ENCODE measurements at places on chromosomes 4 and X. TPM values are rescaled to one million over a fixed set of nuclear protein-coding genes. Genes with fewer than 3 reads are reported as not detected.

The DDIT4L gene
- not detected for total RNA-seq

- no peak for DNase-seq
These were observed 23.9 kb downstream of the APOO start for GRCh38 chrX:23883737-23884354.

DNA sequence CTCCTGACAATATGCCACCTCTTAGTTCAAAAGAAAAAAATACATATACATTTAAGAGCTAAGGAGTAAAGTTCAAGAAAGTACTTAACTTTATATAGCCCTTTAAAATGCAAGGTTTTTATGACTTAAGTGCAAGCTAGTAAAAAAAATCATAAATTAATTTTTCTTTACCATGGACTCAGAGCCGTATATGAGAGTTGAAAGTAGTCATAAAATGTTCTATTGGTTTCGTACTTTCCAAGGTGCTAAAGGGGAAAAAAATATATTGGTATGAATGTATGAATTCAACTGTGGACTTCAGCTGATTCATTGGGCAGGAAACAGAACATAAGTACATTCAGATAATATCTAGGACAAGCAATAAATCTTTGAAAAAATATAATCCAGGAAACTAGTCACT, 869.8 kb upstream of the AGA start:
- DNase-seq: no peak

The LIMCH1 gene
- total RNA-seq: not detected

GRCh38 chrX:130715299-130715698, 187.7 kb downstream of the ENOX2 start:
- DNase-seq: no peak

- DNase-seq: no peak
These were observed 1433.3 kb upstream of the IGFBP7 start for GRCh38 chr4:58543465-58543864.

The GYG2 gene
- not detected for total RNA-seq

DNA sequence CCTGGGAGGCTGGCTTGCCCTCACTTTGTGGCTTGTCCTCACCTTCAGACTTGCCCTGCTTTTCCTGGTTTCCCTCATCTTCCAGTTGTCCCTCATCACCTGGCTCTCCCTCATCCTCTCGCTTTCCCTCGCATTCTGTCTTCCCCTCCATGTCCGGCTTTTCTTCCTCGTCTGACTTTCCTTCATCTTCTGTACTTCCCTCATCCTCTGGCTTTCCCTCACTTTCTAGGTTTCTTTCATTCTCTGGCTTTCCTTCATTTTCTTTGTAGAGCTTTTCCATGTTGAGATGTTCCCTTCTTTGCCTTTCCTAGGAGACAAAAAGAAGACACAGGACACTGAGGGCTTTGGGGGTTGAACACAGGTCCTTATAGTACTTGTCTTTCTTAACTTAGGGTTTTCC, 2.3 kb downstream of the TCEAL5 start:
- DNase-seq: no peak

The ENAM gene
- not detected for total RNA-seq

The ART3 gene
- not detected for total RNA-seq

The FRMD7 gene
- total RNA-seq: not detected

The FAM47A gene
- not detected for total RNA-seq

- DNase-seq: no peak
These were observed 2158.6 kb upstream of the TENM3 start for GRCh38 chr4:180084561-180084960.

DNA sequence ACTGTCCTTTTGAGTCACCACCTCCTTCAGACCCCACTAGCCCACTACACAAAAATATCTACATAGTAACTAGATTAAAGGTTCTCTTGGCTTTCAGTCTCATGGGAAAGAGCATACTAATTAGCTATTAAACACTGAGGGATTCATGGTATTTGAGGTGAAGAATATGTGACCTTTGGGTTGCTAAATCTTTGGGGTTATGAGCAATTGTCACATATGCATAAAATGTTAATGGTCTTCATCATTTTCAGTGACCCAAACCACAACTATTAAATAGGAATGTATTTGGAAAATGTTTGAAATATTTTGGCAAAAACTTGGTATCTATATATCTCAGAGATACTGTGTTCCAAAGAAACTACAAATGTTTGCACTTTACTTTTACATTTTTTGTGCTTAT, 365.1 kb downstream of the MAGEB5 start:
- no peak for DNase-seq

DNA sequence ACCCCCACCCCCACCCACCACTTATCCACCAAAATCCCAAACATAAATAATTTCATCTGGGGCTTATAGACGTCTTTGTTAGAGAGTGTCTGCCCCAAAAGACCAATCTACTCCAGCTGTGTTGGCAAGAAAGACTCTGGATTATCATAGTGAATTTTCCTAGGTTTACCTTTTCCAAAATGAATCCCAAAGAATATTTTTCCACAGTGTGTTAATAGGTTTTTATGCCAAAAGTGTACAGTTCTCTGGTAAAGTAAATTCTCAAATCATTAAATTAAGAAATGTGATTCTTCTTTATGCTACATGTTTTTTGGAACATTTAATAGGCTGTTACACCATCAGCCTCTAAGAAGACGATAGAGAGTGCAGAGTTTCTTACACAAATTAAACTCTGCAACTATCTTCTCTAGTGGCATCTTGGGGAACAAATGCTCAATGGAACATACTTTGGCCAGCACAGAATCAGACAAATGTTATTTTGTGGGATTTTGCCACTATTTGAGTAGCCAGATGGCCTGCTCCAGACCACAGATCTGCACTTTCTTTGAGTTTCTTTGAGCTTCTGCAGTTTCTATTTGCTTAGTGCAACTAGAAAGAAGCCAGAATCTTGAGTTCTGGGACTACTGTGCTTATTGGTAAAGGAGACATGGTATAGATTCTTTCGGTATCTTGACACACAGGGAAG, 206.0 kb downstream of the KIT start:
- no peak for DNase-seq

DNA sequence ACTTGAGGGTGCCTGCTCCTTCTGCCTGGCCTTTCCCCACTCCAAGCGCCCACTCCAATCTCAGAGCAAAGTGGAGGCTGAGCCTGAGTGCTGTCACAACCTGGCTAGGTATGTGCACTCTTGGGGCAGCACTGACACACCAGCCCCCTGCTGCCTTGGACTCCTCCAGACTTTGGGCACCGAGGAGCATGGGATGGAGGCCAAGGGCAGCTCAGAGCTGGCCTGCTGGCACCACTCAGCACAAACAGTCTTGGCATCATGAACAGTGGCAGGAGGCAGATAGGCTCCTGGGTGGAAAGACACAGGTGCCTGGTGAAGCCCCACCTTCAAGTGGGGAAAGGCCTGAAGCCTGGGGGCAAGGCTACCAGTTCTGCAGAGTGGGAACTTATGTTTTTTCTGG, 91.8 kb downstream of the KCNIP4 start:
- DNase-seq: no peak

GRCh38 chr4:81555489-81555888, 83.8 kb upstream of the RASGEF1B start:
- no peak for DNase-seq
